Stimulated activated CD4-positive, alpha-beta T cell treated with anti-CD3 and anti-CD28 coated beads, Interleukin-4, amount 100 ng/mL, for 4 hours (primary cell): ENCODE measurements at places on chromosomes 5 and 9.

GRCh38 chr5:72063219-72063819 lies 44.0 kb upstream of the MAP1B start:
- no peak for DNase-seq

- DNase-seq: no peak
These were observed 27.1 kb downstream of the KCNMB1 start for GRCh38 chr5:170362102-170362501.

DNA sequence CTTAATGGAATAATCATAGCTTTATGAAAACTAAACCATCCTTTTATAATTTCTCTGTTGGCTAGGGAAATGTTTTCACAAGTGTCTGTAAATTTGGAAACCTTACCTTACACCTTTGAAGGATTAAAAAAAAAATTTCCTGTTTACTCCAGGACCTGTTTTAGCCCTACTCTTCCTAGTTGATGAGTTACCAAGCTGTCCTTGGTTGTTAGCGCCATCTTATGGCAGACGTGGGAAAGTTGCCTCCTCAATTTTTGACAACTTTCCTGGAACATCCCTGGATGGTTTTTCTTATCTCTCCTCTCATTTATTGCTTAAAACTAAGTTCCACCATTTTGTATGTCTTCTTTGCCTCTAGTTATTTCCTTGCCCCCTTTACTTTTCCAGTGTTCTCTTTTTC lies 25.7 kb downstream of the ZSWIM6 start:
- DNase-seq: no peak

DNA sequence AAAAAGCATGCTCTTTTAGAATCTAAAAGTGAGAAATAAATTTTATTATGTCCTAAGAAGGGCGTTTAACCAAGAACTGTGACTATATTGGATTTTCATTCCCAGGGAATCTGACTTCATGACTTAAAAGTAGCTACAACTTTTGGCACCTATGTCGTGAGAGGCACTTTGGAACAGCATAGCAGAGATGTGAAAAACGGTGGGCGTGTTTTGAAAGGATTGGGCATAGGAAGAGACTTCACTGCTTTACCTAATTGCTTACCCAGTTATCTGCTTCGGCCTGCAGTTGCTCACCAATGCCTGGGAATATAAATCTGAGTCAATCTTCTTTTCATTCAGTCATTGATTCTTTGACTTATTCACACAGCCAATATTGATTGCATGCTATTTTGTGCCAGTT lies 363.4 kb downstream of the DNAH5 start:
- DNase-seq: no peak

DNA sequence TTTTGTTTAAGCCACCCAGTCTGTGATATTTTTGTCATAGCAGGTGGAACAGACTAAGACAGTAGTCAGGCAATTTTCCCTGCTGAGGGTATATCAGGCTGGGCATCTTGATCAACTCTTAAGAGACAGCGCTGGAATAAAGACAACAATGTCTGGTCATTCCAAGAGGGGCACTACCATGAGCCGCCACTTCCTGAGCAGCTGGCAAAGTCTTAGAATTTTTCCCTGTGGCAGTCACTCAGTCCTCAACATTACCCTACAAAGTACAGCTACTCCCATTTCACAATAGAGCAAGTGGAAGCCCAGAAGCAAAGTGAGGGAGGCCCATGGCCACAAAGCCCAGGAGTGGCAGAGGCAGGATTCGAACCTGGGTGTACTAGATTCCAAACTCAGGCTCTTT lies 74.8 kb downstream of the SH3PXD2B start:
- DNase-seq: no peak

GRCh38 chr5:10145923-10146401 lies 103.7 kb downstream of the ATPSCKMT start:
- no peak for DNase-seq

DNA sequence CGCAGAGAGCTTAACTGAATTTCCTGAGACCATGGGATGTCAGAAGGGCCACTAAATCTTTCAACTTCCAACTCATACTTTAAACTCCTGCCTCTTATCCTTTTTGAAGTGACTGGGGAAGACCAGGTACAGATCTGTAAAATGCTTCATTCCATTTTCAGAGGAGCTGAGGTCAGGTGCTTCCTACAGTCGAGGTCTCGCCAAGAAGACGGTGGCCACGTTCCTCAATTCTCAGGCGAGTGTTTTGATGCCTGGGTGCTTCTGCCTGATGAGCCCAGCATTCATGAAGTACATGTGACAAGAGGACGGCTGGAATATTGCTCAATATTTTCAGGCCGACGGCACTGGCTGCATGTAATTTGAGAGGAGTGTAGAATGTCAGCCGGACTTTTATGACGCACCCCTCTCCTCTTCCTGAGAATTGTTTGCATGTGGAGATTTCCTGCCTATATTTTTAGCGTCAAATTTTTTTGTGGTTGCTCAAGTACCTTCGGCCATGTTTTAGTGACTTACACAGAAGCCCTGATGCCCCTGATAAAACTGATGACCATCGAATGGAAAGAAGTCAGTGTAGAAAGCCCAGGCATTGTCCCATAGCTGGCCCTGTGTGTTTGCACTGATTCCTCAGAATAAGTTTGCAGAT lies 38.8 kb upstream of the GLRX start:
- no peak for DNase-seq

DNA sequence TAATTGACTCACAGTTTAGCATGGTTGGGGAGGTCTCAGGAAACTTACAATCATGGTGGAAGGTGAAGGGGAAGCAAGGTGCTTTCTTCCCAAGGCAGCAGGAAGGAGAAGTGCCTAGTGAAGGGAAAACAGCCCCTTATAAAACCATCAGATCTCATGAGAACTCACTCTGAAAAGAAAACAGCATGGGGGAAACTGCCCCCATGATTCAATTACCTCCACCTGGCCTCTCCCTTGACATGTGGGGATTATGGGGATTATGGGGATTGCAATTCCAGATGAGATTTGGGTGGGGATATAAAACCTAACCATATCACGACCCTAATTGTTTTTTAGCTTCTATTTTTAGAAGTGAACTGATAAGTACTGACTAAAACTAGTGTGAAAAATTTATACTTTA lies 1377.5 kb upstream of the DMAC1 start:
- no peak for DNase-seq

- no peak for DNase-seq
These were observed 22.2 kb downstream of the SH3GL2 start for GRCh38 chr9:17600962-17601593.

- no peak for DNase-seq
These were observed 8.3 kb upstream of the COMMD10 start for GRCh38 chr5:116076496-116076895.

DNA sequence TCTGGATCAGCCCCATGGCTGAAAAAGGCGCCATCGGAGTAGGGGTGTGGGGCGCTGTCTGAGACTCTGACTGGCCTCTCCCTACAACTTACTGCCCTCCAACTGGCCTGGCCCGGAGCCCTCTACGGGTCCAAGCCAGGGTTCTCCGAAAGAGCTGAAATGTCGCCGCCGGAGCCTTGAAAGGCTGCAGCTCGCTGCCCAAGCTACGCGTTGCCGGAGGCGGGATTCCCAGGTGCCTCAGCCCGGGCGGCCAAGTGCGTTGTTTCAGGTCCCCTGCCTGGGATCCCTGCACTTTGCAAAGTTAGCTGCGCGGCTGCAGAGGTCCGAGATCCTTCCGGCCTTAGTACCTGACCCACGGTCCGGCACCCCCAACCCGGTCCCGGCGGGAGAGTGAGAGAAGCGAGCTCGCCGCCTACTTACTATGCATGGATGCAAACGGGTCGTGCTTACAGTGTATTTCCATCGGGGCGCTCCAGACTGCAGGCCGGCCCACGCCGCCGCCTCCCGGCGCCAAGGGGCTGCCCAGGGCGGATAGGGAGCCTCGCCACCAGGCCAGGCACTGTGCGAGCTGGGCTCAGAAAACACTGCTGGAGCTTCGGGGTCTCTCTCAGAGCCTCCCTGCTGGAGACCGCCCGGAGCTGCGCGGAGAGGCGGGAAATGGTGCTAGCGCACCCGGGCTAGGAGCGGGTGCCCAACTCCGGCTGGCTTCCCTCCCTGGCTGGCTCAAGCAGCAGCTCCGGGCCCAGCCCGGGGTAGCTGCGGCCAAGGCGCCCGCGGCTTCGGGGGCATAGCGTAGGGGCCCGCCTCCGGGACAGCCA lies 7.7 kb downstream of the PAX5 start:
- DNase-seq: no peak

- no peak for DNase-seq
These were observed 7.7 kb upstream of the PTPDC1 start for GRCh38 chr9:94076557-94076956.

GRCh38 chr5:90015584-90016018 lies 394.0 kb downstream of the CETN3 start:
- DNase-seq: no peak

- DNase-seq: no peak
These were observed 28.9 kb downstream of the FYB1 start for GRCh38 chr5:39190311-39191102.

DNA sequence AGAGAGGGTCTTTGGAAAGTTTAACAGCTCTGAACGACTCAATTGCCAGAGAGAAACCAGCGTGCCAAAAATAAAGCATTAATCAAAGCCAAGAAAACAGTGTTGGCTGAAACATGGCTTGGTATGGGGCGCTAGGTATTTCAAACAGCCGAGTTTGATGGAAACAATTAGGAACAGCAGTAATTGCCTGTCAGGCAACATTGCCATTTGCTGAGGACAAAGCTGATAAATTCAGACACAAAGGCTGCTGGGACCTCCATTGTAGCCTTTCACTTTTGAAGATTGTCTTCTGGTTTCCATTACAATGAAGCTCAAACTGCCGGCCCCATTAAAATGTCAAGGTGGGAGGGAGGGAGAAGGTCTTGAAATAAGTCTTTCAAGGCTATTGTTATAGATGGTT lies 125.4 kb upstream of the SPDL1 start:
- no peak for DNase-seq

GRCh38 chr5:140327589-140327988 lies 18.8 kb downstream of the HBEGF start:
- DNase-seq: no peak

DNA sequence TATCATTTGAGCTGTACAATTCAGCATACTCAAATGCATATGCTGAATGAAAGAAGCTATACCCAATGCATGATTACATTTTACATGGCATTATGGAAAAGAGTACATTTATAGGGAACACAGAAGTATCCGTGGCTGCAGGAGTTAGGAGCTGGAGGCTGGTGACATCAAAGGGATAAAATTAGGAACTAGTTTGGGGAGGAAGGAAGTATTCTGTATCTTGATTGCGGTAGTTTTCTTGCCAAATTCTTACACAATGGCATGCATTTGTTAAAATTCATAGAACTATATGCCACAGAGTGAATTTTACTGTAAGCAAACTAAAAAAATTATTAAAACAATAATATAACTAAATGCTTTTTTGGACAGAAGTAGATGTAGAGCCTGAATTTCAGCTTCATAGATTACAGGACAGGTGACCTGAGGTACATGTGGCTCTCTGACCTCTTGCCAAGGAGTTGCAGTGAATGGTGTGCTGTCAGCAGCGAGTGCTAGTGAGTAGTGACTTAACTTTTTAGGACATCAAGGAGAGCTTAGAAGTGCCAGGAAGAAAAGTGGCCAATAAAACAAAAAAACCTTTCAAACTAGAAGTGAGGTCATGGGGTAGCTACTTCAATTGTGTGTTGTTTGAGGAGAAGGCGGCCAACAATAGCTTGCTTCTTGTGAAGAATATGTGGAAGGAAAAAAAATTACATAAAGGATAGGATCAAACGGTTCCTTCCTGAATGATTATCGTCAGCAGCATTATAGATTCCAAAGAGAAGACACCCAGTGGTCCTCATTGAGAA lies 514.9 kb upstream of the CLINT1 start:
- DNase-seq: no peak

- DNase-seq: no peak
These were observed 10.2 kb downstream of the GFRA3 start for GRCh38 chr5:138264183-138264582.

GRCh38 chr9:33858423-33858822 lies 41.5 kb downstream of the UBE2R2 start:
- DNase-seq: no peak
